ENCODE measurements at places on chromosomes 5 and 9. TPM values are rescaled to one million over a fixed set of nuclear protein-coding genes. Genes with fewer than 3 reads are reported as not detected.

Gene RPL7A
- 2,613 TPM for total RNA-seq

Gene INSYN2B
- not detected for total RNA-seq

Gene OR2K2
- not detected for total RNA-seq

Gene RFK
- total RNA-seq = 7.4 TPM

Gene ACOT12
- total RNA-seq = 0.44 TPM

Gene ANKRD31
- 0.55 TPM for total RNA-seq

Gene DEPDC1B
- 0.39 TPM for total RNA-seq

Gene C5orf58
- total RNA-seq = not detected

Gene OR1L1
- not detected for total RNA-seq

Gene SH3RF2
- total RNA-seq = 0.11 TPM

Gene SPATA6L
- 9.4 TPM for total RNA-seq

Gene ENTPD2
- not detected for total RNA-seq

Gene PCBD2
- total RNA-seq = 5.8 TPM

Gene SPATA31C1
- not detected for total RNA-seq

Gene OR1Q1
- total RNA-seq = not detected

Gene PLCXD3
- total RNA-seq = not detected

Gene ZDHHC11B
- total RNA-seq = 15.1 TPM

Gene CTNND2
- 0.20 TPM for total RNA-seq

Gene PCDHB14
- total RNA-seq = not detected

Gene ARL10
- 4.4 TPM for total RNA-seq

Gene ARID3C
- 0.34 TPM for total RNA-seq

Gene MEIKIN
- total RNA-seq = not detected

Gene POLR3G
- 2.3 TPM for total RNA-seq

Gene SPATA31D4
- total RNA-seq = not detected

Gene GRXCR2
- total RNA-seq = not detected

Gene FBLL1
- not detected for total RNA-seq

Gene NKD2
- 0.30 TPM for total RNA-seq

Gene RGS7BP
- not detected for total RNA-seq

Gene CREB3
- total RNA-seq = 15.4 TPM

Gene CARD6
- 0.53 TPM for total RNA-seq

Gene FXN
- total RNA-seq = 12.2 TPM

Gene GLRA1
- total RNA-seq = not detected

Measured in CD4-positive, alpha-beta T cell (primary cell).